Prostate gland (tissue), 2 donors: ENCODE measurements at places on chromosomes 2 and 18. TPM values are rescaled to one million over a fixed set of nuclear protein-coding genes. Genes with fewer than 3 reads are reported as not detected.

Gene UPP2
- not detected for total RNA-seq

Gene OXER1
- 5.6 TPM for total RNA-seq

Gene TCF4
- total RNA-seq, result 87.2 TPM

Gene NRP2
- 21.0 TPM for total RNA-seq

Gene TPO
- 1.4 TPM for total RNA-seq

Gene CRACDL
- 20.8 TPM for total RNA-seq

Gene DNAJC5G
- total RNA-seq, result 16.1 TPM

Gene CNDP2
- 294 TPM for total RNA-seq

Gene ZNF516
- total RNA-seq, result 158 TPM

Gene TAF1B
- total RNA-seq, result 16.0 TPM

- H3K36me3 ChIP-seq, result no peaks in the 10 kb centered on the region
- H3K4me3 ChIP-seq, result no peak overlapping the region
- no peaks in the 10 kb centered on the region for H3K4me1 ChIP-seq
- H3K27ac ChIP-seq, result no peak overlapping the region
- H3K27me3 ChIP-seq, result no peaks in the 10 kb centered on the region
Observed at GRCh38 chr2:181485638-181485946, 28.4 kb downstream of the ITGA4 start.

GRCh38 chr2:69965756-69966445, 4.5 kb upstream of the ASPRV1 start:
- no peak overlapping the region for H3K27ac ChIP-seq
- no peaks in the 10 kb centered on the region for H3K4me1 ChIP-seq
- no peak for DNase-seq

DNA sequence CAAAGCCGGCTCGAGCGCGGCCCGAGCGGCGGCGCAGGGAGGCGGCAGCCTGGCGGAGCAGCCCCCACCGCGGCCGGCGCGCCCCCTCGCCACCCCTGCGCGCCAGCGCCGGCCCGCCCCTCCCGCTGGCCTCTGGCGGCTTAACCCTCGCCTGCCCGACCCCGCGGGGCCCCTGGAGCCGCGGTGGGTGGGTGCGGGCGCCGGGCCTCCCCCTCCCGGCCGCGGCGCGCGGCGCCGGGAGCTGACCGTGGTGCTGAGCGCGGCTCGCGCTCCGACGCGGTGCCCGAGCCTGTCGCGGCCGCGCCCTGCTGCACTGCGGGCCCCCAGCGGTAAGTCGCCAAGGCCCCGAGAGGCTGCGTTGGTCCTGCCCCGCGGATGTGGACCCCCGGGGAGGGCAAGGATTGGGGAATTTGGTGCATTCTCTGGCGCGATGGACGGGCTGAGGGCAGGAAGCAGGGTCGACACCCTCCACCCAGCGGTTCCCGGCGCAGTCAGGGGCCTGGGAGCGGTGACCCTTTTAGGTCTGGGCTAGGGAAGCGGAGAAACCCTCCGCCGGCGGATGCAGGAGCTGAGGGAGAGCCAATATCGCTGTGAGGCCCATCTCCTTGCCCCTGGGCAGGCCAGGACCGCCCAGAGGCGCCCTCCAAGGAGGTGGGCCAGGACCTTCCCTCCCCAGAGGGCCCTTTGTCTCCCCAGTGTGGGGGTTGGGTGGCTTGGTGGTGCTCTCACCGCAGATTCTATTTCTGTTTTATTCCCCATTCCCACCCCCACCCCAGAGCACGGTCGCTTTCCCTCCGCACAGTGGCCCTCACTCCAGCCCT, 923 bp downstream of the AMER3 start:
- H3K4me3 ChIP-seq, result peak overlapping the region; percentile 39
- peaks cover 15% of the 10 kb centered on the region for H3K27me3 ChIP-seq
- H3K4me1 ChIP-seq, result no peaks in the 10 kb centered on the region
- no peak overlapping the region for H3K27ac ChIP-seq

DNA sequence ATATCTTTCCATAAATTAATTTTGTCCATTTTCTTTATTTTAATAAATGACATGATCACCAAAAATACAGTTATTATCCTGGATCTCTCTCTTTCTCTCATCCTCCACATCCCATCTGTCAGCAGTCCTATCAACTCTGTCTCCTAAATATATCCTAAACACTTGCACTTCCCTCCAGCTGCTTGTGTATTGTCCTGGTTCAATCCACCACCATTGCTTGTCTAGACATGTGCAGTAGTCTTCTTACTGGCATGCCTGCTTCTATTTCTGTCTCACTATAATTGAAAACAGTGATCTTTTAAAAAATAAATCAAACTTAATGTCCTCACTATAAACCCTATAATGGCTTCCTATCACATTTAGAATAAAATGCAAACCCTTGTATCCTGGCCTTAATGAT, 2168.6 kb upstream of the PIK3C3 start:
- H3K27me3 ChIP-seq, result no peaks in the 10 kb centered on the region
- H3K36me3 ChIP-seq, result no peaks in the 10 kb centered on the region
- no peaks in the 10 kb centered on the region for H3K4me1 ChIP-seq
- H3K4me3 ChIP-seq, result no peak overlapping the region
- no peak overlapping the region for H3K27ac ChIP-seq

GRCh38 chr2:30708491-30709290, 98.6 kb downstream of the CAPN13 start:
- H3K27me3 ChIP-seq, result no peaks in the 10 kb centered on the region
- no peak overlapping the region for H3K27ac ChIP-seq
- H3K4me3 ChIP-seq, result no peak overlapping the region
- H3K4me1 ChIP-seq, result no peaks in the 10 kb centered on the region

GRCh38 chr2:207107551-207107950, 58.2 kb downstream of the KLF7 start:
- no peaks in the 10 kb centered on the region for H3K27me3 ChIP-seq
- H3K4me3 ChIP-seq, result no peak overlapping the region
- H3K4me1 ChIP-seq, result no peaks in the 10 kb centered on the region
- no peak for DNase-seq
- no peak overlapping the region for H3K27ac ChIP-seq

- no peaks in the 10 kb centered on the region for H3K4me1 ChIP-seq
- no peaks in the 10 kb centered on the region for H3K36me3 ChIP-seq
- DNase-seq, result no peak
- H3K27ac ChIP-seq, result no peak overlapping the region
Observed at GRCh38 chr18:70578480-70578879, 289.6 kb downstream of the SOCS6 start.

- no peaks in the 10 kb centered on the region for H3K36me3 ChIP-seq
- DNase-seq, result no peak
- no peaks in the 10 kb centered on the region for H3K27me3 ChIP-seq
- H3K4me1 ChIP-seq, result no peaks in the 10 kb centered on the region
- H3K27ac ChIP-seq, result no peak overlapping the region
- no peak overlapping the region for H3K4me3 ChIP-seq
Observed at GRCh38 chr2:197992482-197993133, 188.2 kb downstream of the PLCL1 start.

GRCh38 chr2:205133544-205133943, 548.8 kb upstream of the NRP2 start:
- H3K4me1 ChIP-seq, result no peaks in the 10 kb centered on the region
- H3K4me3 ChIP-seq, result no peak overlapping the region

DNA sequence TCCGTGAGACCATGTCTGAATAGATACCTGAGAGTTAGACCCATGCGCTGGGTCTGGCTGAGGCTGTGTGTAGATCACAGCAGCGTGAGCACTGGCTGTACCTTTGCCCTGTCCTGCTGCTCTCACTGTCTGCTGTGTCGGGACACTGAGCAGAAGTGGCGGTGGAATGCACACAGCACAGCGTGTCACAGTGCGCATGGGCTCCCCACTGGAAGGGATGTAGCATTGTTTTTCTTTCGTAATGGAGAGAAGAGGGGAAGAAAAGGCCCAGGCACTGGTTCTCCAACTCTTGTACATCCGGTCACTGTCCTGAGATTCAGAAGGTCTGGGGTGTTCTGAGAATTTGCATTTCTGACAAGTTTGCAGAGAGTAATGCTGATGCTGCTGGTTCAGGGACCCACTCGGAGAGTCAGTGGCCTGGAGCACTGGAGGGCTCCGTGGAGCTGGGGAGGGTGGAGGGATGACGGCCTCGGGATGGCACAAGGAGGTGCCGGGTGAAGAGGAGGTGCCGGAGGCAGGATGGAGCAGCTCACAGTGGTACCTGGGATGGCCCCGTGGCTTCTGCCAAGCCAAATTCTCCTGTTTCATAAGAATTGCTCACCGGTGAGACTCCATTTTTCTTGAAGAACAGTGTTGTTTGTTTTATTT, 252.8 kb downstream of the LDLRAD4 start:
- H3K36me3 ChIP-seq, result no peaks in the 10 kb centered on the region
- no peaks in the 10 kb centered on the region for H3K27me3 ChIP-seq
- no peak for DNase-seq
- H3K4me1 ChIP-seq, result peaks cover 9% of the 10 kb centered on the region

DNA sequence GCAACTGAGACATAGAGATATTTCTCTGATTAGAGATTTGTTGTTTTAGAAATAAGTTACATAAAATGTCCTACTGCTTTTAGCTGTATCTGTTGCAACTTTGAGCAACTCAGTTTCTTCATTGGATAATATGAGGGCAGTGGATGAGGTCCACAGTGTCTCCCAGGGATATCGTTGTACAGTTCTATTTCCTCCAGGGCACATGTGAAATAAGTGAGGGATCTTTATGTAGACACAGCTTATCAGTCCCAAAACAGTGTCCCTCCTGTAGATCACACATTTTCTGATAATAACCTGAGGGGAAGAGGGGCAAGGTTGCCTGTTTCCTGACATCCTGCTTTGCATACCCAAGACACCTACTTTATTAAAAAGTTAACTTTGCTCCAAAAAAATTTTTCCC, 1231.2 kb upstream of the ZEB2 start:
- no peak overlapping the region for H3K4me3 ChIP-seq
- DNase-seq, result no peak
- peaks cover 3% of the 10 kb centered on the region for H3K4me1 ChIP-seq
